GM12891 (cell line): ENCODE measurements at places on chromosomes 2 and 18.

- DNase-seq, result no peak
These were observed 59.0 kb upstream of the LAPTM4A start for GRCh38 chr2:20110383-20110782.

DNA sequence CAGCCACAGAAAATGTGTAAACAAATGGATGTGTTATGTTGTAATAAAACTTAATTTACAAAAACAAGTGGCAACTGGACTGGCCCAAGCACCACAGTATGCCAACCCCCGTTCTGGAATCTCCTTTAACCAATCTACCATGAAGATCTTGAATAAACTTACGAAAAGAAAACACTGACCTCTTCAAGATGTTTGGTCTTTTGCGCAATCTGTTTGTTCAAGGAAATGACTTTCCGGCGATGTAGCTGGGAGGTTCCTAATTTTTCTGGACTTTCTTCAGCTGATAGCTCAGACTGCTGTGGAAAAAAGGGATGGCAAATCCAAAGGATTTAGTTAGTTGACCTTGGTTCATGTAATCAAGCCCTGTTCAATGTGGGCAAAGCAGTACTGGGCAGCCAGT lies 55.7 kb downstream of the CCDC93 start:
- DNase-seq, result no peak

DNA sequence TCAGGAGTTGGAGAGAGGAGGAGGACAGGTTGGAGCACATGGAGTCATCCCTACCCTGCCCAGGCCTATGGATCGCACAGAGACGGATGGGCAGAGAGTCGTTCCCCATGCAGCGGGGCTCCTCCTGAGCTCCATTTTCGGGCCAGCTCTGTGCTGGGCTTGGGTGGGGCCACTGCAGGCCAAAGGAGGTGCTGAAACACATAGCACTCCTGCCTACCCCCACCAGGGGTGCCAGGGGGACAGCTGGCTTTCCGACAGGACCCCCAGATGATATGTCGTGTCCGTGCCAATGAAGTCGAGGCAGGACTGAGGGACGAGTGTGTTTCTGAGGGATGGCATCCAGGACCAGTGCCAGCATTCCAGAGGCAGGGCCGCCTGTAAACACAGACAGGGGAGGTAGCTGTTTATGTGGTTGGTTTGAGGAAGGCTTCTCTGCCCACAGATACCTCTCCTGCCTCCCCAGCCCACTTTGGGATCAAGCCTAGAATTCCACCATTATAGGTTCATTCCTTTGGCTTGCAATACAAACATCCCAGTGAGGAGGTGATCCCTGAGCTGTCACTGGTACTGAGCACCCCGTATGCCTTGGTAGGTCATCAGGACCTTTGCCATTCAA lies 116.6 kb downstream of the GLI2 start:
- no peak for DNase-seq

DNA sequence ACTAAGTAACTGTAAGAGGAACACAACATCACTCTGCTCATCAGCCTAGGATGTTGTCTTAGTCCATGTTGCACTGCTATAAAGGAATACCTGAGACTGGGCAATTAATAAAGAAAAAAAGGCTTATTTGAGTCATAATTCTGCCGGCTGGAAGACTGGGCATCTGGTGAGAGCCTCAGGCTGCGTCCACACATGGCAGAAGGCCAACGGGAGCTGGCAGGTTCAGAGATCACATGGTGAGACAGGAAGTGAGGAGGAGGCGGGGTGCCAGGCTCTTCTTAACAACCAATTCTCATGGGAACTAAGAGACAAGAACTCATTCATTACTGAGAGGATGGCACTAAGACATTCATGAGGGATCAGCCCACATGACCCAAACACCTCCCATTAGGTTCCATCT lies 46.8 kb downstream of the EPG5 start:
- DNase-seq, result no peak

- DNase-seq, result no peak
These were observed 636.3 kb upstream of the ZEB2 start for GRCh38 chr2:145156199-145156598.

DNA sequence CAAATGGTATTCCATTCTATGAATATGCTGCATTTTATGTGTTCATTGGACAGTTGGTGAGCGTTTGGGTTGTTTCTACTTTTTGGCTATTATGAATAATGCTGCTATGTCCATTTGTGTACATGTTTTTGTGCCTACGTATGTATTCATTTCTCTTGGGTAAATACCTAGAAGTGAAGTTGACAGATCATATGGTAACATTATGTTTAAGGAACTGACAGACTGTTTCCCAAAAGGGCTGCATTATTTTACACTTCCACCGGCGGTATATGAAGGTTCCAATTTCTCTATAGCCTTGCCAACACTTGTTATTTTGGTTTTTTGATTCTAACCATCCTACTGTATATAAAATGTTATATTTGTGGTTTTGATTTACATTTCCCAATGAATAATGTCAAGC lies 703.9 kb upstream of the CDH2 start:
- DNase-seq, result no peak

DNA sequence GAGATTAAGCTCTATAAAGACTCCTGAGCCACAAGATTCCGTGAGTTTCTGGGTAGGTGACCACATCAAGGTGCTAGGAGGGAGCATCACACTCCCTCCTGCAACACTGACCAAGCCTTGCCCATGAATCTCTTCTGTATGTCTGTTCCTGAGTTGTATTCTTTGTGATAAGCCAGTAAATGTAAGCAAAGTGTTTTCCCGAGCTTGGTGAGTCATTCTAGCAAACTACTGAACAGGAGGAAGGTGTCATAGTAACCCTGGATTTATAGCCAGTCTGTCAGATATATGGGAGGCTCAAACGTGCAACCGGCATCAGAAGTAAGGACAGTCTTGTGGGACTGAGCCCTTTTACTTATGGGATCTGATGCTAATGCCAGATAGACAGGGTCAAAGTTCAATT lies 346.1 kb upstream of the KYNU start:
- no peak for DNase-seq

DNA sequence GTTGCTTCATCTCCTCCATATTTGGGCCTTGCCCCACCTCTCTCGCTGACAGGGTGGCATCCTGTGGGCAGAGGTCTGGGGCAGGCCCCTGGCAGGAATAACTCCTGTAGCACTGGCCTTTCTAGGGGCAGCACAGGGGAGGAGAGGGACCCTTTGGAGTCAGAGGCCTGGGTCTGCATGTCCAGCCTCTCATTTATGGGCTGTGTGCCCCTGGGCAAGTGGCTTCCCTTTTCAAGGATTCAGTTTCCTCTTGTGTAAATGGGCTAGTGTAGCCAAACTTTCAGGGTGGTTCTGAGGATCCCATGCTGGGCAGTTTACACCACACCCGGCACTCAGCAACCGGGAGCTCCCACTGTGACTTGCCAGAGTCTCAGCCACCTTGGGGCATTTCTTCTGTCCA lies 23.4 kb downstream of the ADRA2B start:
- DNase-seq, result no peak

GRCh38 chr2:22360735-22361374 lies 1024.1 kb upstream of the KLHL29 start:
- DNase-seq, result no peak

- DNase-seq, result no peak
These were observed 5.9 kb downstream of the GBX2 start for GRCh38 chr2:236162031-236162845.

DNA sequence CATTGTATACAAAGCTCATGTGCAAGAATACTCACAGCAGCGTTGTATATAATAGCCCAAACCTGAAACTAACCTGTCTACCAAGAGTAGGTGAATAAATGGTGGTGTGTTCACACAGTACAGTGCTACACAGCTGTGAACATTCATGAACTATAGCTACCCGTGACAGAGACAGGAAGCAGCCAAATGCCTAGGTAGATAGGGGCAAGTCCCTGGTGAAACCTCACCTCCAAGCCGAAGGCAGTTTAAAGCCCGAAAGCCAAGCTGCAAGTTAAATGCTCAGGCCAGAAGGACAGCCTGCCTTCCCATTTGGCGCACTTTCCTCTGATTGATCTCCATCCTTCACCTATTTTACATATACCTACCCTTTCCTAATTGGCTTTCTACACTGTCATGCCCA lies 36.5 kb upstream of the IMPA2 start:
- no peak for DNase-seq

- no peak for DNase-seq
These were observed 18.3 kb upstream of the MAP4K4 start for GRCh38 chr2:101679037-101679726.

- DNase-seq, result no peak
These were observed 259.7 kb downstream of the LNPK start for GRCh38 chr2:175742367-175742766.

GRCh38 chr2:217456016-217456415 lies 546.8 kb downstream of the TNS1 start:
- no peak for DNase-seq

DNA sequence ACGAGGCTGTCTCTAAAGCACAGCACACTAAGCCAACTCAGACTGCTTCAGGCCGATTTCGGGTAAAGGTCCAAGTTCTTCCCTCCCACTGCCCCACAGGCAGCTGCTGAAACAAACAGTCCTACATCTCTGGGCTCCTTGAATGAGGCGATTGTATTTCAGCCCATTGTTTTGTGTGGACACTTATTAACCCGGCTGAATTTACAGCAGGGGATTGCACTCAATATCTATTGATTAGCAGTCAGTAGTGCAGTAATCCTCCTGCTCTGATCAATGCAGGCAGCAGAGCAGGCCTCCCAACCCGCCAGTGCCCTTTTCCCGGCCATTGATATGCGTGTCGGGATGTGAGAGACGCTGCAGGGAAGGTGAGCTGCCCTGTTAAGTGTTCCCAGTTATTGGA lies 330.1 kb downstream of the CMPK2 start:
- DNase-seq, result no peak

- DNase-seq, result no peak
These were observed 44.4 kb downstream of the LCT start for GRCh38 chr2:135792401-135793150.

GRCh38 chr2:201872591-201872990 lies 66.3 kb downstream of the CDK15 start:
- DNase-seq, result no peak

GRCh38 chr2:57408587-57408986 lies 638.0 kb upstream of the VRK2 start:
- DNase-seq, result no peak

GRCh38 chr18:35407871-35408481 lies 30.8 kb upstream of the ZNF396 start:
- DNase-seq, result no peak

GRCh38 chr18:27501671-27502070 lies 316.6 kb upstream of the CHST9 start:
- DNase-seq, result no peak

- DNase-seq, result no peak
These were observed 101.5 kb downstream of the ZNF532 start for GRCh38 chr18:58966005-58966677.

DNA sequence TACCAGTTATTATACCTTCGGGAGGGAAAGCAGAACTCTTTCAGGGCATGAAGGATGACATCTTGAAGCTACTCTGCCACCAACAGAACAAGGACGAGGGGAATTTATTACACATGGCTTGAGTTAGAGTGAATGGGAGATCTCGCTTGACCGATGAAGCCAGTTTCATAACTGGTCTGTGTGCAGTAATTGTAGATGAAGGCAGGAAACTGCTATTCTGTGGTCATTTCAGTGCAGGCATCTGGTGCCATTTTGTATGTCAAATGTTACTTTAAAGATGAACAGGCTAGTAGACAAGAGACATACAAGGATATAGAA lies 20.5 kb downstream of the GREB1 start:
- no peak for DNase-seq

GRCh38 chr2:46504685-46505471 lies 25.5 kb downstream of the TMEM247 start:
- no peak for DNase-seq

DNA sequence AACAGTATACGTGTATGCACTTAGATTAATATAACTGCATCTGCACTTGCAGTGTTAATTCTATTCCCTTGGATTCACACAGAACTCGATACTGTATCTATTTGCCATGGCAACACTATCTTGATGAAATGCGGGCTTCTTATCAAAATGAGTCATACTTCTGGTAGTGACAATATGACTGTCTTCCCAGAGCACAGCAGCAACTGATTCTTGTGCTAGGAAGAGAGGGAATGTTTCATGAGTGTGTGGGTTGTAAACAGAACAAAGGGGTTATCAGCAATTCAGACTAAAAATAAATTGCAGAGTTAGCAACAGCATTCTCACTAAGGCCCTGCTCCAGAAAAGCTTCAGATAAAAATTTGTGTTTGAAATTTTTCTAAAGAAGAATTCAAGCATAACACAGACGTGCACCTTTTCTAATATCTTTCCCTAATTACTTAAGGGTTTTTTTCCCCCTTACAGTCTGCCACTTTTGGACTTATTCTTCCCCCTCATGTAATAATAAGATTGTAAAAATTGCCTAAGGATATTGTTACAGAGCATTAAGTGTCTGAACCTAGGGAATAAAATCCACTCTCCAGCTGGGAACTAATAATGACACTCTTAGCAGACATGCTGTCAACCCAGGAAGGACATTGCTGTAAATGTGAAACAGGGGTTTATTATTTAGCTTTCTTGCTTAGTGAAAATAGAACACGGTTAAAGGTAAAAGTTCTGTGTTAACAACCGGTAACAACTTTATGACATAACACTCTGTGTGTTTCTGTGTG lies 99.9 kb upstream of the SLC38A11 start:
- no peak for DNase-seq

DNA sequence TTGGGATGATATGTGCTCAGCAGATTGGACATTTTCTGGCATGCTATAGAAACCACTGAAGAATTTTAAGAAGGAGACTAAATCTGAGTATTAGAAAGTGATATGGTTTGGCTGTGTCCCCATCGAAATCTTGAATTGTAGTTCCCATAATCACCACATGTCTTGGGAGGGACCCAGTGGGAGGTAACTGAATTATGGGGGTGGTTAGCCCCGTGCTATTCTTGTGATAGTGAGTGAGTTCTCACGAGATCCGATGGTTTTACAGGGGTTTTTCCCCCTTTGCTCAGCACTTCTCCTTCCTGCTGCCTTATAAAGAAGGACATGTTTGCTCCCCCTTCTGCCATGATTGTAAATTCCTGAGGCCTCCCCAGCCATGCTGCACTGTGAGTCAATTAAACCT lies 535.9 kb upstream of the VRK2 start:
- DNase-seq, result no peak

GRCh38 chr2:69017080-69017479 lies 4.1 kb downstream of the ANTXR1 start:
- DNase-seq, result no peak

- no peak for DNase-seq
These were observed 13.9 kb downstream of the ANTXR1 start for GRCh38 chr2:69026691-69027459.

DNA sequence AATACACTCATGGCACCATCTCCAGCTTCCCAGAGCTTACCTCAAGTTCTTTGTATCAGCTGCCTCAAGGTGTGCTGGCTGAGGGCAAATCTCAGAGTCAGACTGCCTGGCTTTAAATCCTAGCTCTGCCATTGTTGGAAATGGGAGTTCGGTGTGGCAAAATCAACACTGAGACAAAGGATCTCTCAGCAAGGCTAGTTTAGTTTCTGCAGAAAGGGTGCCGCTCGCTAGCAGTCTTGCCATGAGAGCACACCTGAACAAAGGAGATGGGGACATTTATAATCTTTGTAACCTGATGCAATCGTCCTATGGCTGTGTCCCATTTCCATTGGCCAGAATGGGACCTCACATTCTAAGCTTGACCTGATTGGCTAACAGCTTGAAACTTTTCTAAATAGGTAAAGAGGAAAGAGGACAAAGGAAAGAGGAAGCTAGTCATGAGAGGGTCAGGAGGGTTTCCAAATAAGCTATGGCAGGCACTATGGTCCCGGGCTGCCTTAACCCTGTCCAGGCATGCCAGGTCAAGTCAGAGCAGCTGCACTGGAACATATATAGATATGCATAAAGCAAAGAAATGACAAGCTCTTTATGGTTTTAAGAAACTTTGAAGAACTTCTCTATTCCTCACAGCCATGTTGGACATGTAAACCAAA lies 4.3 kb upstream of the UBE2F start:
- no peak for DNase-seq

GRCh38 chr2:103448495-103448894 lies 686.7 kb downstream of the TMEM182 start:
- no peak for DNase-seq
